Right cardiac atrium (tissue), 5 donors: ENCODE measurements at places on chromosomes 4 and X. TPM values are rescaled to one million over a fixed set of nuclear protein-coding genes. Genes with fewer than 3 reads are reported as not detected.

The FAM241A gene
- 6.8 TPM for polyA plus RNA-seq

DNA sequence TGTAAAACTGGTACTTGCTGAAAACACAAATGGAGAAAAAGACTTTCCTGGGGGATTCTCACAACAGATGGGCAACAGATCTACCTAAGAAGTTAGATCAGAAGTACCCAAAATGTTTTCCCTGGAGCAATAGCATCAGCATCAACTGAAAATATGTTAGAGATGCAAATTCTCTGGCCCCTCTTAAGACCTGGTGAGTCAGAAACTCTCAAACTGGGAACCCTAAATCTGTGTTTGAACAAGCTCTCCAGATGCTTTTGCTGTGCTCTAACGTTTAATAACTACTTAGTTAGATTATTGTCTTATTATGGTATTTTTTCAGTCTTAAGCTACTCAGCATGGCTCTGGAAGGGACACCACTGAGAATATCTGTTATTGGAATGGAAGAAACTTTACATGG is 55.2 kb upstream of the TRPC3 start:
- no peak for DNase-seq

DNA sequence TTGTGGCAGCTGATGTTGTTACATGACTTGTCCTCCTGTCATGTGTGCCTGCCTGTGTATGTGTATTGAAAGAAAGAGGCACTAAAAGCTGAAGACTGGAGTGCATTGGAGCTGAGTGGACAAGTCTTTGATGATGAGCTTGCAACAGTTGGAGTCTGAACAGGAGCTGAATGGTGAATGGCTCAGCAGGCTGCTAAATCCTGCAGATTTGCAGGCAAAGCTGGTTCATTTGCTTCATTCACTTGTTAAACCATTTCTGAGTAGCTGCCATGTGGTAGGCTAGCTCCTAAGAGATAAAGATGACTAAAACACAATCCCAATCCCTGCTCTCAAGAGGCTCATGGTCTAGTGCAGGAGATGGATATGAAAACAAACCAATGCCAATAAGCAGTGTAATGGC is 217.3 kb downstream of the CHRDL1 start:
- DNase-seq, result no peak

GRCh38 chr4:99722725-99723124 is 65.1 kb upstream of the C4orf54 start:
- no peak for DNase-seq

GRCh38 chr4:109887071-109887470 is 25.6 kb upstream of the EGF start:
- DNase-seq, result no peak

DNA sequence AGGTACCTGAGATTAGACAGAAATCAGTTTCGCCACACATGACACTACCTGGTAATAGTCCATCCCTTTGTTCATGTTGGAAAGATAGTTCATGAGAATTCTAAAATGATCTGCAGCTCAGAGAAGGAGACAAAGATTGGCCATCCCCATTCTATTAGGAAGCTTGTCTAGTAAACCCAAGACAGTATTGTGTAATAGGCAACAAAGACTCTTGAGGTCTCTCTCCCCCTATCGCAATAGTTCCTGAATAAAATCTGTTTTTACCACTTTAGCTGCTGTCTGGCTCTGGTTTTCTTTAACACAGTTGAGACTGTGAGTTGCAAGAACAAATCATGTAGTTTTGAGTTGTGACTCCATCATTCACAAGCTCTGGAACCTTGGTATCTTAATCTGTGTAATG is 14.8 kb upstream of the BBS7 start:
- DNase-seq, result no peak

DNA sequence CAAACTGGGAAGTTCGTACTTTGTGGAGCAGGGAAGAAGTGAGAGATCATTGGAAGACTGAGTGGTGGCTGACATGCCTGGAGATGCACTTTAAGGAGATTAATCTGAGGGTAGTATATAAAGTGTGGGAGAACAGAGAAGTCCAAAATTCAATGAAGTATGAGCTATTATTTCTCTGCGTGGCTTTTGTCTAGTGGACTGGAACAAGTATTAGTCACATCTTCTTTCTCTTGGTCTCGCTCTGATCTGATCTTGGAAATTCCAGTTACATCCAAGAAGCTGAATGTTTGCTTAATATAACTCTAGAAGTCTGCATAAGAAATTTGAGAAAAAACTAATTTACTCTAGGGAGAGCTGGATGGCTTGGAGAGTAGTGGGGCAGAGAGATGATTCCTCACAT is 64.8 kb upstream of the NR0B1 start:
- DNase-seq, result no peak

DNA sequence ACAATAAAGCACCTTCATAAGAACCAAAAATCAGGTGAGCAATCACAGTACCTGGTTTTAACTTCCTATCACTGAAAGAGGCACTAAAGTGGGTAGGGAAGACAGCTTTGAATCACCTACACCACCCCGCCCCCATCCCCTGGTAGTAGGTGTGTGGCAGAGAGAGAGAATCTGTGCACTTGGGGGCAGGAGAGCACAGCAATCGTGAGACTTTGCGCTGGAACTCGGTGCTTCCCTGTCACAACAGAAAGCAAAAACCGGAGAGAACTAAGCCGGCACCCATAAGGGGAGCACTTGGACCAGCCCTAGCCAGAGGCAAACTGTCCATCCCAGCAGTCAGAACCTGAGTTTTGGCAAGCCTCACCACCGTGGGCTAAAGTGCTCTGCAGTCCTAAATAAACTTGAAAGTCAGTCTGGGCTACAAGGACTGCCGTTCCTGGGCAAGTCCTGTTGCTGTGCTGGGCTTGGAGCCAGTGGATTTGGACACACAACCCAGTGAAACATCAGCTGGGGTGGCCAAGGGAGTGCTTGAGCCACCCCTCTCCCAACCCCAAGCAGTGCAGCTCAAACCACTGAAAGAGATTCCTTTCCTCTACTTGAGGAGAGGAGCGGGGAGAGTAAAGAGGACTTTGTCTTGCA is 32.1 kb downstream of the NDUFB11 start:
- no peak for DNase-seq

DNA sequence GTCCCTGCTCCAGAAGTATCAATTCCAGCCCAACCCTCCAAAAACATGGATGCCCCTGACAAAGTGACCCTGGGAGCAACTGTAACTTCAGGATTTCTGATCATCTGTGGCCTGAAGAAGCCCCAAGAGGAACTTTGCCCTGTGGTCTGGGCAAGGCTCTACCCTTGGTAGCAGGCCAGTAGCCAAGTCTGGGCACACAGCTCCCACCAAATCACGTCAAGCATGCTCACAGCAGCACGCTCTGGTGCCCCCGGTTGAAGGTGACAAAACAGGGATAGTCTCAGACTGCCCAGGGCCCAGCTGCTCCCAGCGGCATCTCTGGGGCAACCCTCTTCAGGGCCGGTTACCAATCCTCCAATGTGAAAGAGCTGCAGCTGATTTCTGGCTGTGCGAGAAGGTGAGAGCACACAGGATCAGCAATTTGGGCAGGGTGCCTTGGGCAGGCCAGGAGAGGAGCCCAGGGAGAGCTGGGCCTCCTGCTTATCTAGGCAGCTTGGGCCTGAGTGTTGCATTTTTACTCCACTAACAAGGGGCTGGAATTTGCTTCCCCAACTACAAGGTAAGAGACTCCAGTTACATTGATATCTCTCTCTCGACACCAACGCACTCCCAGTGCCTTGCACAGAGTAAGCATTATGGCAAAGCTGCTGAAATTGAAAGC is 418.1 kb downstream of the BCOR start:
- DNase-seq, result no peak
